ENCODE measurements at places on chromosomes 5 and 9.

DNA sequence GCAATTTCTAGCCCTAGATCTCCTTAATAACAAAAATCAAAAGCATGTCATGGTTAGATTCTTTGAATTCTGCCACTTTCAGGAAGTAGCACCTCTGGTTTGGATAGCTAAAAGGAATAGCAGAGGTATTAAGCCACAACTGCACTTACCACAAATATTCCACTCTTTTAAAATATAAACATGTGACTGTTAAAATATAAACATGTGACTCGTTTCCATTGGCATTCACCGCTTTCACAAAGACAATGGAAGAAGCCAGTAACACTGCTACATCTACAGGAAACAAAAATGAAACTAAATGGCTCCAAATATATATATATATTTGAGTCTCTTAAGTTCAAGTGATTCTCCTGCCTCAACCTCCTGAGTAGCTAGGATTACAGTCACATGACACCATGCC lies 222.9 kb downstream of the ARL15 start:
- DNase-seq: no peak

- DNase-seq: no peak
These were observed 1962.9 kb upstream of the CDH6 start for GRCh38 chr5:29230591-29230990.

GRCh38 chr9:128285033-128285784 lies 9.1 kb downstream of the SWI5 start:
- no peak for DNase-seq

DNA sequence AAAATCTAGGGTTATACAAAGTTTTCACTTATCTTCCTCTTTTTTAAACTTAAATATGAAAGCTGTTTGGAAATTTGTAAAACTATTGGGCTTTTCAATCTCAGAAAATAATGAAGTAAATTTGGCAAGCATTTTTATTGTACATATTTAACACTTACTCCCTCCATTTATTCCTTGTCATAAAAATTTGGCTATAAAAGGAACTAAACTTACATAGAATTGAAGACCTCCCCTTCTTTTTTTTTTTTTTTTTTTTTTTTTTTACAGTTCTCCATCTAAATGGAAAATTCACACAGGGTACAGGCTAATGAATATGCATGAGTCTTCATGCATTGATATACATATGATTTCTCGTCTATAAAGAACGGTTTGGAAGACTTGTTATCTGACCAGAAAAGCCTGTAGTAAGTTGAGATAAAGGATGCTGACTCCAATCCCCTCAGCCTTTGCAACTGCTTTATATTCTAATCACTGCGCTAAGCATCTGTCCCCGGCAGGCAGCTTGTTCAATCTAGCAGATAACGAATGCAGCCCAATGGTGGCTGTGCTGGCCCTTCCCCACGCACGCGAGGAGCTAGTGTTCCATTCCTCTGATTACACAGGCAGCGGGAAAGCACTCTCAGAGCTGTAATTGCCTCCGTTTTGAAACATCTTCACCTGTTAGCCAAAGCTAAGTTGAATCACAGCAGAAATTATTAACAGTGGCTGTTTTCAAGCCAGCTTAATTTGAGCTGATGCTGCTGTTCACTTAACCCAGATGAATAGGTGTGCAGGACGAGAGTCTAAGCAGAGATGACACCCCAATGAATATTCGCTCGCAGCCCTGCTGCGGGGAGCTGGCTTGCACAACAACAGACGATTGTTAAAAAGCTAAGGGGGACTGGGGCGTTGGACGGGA lies 453.8 kb upstream of the ZNF608 start:
- DNase-seq: no peak

All from frontal cortex (tissue), 4 donors.